ENCODE measurements at places on chromosomes 6 and 20.
A peak's percentile ranks its signal among the peaks of the same experiment; 100 is the strongest.

DNA sequence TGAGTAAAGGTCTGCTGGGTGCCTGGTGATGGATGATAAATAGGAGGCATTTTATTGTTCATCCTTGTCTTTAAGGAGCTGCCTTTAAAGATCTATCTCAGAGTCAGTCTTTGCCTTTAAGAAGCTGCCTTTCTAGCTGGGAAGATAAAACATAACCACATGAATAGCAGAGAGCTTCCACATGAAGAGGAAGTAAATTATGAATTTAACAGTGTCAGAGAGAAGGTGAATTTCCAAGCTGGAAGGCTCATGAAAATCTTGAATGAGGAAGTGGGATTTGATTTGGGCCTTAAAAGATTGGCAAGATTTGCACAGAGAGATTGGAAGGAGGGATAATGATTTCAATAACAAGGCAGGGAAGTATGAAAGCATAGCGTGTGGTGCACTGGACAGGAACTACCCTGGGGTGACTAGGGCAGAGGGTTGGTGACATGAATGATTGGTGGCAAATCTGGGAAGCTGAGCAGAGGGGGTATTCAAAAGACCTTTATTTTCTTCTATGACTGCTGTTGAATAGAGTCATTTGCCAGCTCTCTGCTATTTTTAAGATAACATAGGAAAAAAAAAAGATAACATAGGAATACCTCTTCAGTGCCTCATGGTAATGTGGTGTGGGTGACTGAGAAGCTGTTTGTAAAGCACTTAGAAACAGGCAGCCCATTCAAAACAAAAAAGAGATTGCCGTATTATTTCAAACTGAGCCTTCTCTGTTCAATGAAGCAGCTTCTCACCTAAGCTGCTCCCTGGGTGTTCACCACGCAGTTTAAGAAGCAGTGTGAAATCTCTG lies 591.6 kb downstream of the PKHD1 start:
- peak; percentile 4 for DNase-seq

DNA sequence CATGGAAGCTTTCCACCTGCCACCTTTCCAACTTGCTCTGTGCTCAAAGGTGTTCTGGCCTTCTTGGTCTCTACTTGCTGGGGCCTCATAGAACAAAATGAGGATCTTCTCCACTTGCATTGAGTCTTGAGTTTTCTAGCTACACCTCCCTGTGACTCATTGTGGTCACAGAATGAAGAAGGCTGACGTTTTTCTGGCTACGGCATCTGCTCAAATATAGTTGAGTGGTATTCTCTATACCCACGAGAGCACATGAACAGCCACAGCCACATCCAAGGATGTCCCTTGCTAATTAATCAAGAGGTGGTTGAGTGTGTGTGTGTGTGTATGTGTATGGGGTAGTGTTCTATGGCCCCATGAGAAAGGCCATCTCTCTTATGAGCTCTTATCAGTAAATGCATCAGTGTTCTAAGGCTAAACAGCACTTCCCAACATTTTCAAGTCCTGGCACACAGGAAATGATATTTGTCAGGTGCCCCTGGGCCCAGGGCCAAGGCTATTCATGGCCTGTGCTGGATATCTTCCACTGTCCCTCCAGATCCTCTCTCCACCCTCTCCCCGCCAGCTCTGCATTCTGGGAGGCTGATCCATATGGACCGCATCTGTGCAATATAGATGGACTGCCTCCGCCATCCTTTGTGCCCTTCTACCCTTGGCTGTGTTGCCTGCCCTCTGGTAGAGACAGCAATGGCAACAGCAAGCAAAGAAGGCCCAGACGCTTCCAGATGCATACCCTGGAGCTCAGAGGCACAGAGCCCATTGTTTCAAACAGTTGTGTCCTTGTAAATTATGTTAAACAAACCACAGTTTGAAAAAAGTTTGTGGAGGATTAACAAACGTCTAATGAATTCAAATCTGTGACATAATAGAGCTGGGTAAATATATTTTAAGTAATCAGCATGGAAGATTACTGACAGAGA lies 150.2 kb downstream of the LRFN2 start:
- no peak for DNase-seq

DNA sequence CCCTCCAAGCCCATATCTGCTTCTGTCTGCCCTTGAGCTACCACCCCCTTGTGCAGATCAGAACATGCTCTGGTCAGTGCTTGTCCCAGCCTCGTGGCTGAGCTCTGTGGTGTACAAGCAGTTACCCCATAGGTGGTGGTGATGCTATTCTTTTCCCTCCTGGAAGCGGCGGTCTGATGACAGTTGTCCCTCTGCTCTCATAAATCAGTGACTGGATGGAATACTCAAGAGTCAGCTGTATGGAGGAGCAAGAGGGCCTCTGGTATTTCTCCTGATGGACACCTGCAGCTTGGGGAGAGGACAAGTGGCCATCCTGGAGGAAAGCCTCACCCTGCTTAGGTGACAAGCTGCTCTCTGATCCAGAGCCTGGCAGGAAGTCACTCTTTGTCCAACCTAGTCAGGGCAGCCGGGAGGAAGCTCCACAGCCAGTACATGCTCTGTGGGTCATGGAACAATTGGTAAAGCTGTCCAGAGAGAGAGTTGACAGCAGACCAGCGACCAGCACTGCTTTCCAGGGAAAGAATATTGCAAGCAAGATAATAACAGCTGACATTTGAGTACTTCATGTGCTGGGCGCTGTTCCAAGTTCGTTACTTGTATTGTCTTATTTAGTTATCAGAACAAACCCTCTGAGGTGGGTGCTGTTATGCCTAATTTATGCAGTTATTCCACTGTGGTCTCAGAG lies 47.1 kb downstream of the SCAND1 start:
- DNase-seq: no peak

DNA sequence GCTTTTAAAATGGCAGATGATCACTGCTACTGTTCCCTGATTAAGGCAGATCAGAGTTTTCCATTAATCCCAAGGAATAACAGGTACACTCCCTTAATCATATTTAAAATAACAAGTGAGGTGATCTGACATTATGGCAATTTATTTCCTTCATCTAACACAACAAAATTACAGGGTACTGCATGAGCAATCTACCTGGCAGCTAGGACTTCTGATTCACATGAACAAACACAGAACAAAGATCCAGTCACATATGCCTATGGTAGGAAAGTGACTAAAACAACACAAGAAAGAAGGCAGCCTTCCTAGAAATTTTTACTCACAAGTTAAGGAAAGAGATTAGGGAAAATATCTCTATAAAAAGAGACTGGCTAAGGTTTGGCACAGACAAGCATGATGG lies 33.2 kb downstream of the MAP7 start:
- peak; percentile 52 for DNase-seq

DNA sequence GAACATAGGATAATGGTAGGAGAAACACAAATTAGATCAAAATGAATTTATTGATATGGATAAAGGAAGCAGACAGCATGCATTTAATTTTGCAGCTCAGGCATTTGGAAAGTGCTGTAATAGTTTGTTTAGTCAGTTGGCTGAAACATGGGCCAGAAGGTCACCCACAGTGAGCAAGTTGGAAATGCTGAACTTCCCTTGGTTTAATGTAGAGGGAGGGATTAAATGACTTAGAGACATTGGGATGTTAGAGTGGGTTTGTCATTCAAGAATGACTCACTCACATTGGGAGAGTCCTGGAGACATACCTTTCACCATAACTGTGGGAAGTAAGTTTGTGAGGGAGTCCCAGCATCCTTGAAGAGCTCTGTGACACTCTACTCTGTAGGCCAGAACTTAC lies 231.5 kb upstream of the PLCB4 start:
- DNase-seq: no peak

- no peak for DNase-seq
These were observed 241.4 kb downstream of the ESR1 start for GRCh38 chr6:152048921-152049320.

GRCh38 chr6:44622956-44623355 lies 235.4 kb downstream of the CDC5L start:
- no peak for DNase-seq

GRCh38 chr20:37396416-37397075 lies 50.6 kb downstream of the SRC start:
- peak; percentile 83 for DNase-seq

DNA sequence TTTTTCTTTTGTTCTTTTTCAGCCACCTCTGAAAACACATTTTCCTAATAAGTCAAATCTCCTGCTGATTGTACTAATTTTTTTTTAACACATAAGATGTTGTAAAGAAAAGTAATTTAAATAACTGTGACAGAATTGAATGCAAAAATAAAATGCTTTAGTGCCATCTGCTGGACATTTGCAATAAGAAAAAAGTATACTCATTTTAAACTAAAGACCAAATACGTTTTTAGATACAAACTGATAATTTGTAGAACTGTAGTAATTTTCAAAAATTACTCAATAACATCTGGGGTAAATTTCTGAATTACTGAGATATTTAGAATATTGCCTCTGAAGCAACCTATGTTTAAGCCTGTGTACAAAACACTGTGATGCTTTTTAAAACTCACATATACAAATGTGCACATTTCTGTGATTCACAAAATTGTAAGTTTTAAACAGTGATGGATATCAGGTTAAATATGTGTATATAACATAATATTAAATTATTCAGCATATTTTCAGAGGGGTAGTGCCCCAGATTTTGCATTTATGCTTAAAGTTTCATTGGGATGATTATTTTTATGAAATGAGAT lies 198.7 kb downstream of the RIMS1 start:
- peak; percentile 4 for DNase-seq

GRCh38 chr6:162409741-162410691 lies 317.6 kb downstream of the PRKN start:
- DNase-seq: no peak

DNA sequence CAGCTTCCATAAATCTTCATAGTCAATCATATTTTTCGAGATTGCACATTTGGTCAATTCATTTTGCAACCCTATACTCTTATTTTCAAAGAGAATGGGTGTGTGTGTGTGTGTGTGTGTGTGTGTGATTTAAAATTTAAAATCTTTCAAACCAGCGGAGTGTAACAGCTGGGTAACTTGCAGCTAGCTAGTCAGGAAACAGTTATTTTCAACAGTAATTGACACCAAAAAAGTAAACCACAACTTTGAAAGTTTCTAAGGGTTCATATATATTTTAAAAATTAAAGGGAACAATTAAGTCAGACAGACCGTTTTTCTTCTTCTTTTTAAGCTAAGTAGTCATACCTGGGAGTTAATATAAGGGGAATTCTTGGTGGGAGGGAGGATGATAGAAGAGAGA lies 57.0 kb downstream of the PRR18 start:
- DNase-seq: no peak

DNA sequence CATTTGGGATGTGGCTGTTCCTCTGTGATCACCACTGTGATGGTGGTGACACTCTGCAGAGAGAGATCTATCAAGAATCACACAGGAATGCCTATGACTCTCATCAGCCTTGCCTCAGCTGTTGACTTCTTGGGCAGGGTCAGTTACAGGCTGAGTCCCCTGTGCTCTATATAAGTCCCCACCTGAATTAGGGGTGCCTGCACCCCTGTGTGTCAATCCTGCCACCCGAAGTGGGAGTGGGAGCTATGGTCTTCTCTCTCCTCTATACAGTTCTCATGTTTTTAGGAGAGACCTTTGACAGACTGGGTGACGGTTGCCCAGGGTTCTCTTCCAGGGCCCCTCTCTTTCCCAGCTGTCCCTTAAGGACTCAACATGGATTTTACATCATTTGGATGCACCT lies 173.8 kb downstream of the ZDHHC14 start:
- no peak for DNase-seq

- no peak for DNase-seq
These were observed 202.7 kb downstream of the CLIC5 start for GRCh38 chr6:45812922-45813321.

- peak; percentile 11 for DNase-seq
These were observed 386.4 kb upstream of the MMS22L start for GRCh38 chr6:97669191-97670031.

DNA sequence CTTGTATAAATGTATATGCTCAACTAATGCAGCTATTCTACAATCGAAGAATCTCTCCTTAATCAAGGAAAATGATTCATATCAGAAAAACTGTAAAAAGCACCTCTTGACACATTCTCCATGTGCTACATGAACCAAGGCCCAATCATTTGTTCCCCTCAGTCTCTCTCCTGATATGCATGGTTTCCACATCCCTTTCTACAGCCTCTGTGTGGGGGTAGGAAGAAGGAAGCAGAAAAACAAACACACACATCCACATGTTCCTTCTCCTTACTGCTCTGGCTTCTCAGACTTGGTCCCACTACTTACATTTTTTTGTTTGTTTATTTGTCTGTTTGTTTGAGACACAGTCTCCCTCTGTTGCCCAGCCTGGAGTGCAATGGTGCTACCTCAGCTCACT lies 510.5 kb downstream of the PRKN start:
- DNase-seq: no peak

- DNase-seq: no peak
These were observed 33.0 kb downstream of the RNF146 start for GRCh38 chr6:127299522-127300240.

- no peak for DNase-seq
These were observed 11.3 kb upstream of the SRSF6 start for GRCh38 chr20:43446361-43446879.

- no peak for DNase-seq
These were observed 239.5 kb downstream of the SLC24A3 start for GRCh38 chr20:19451923-19452295.

- no peak for DNase-seq
These were observed 873 bp upstream of the GCM2 start for GRCh38 chr6:10882657-10883171.

DNA sequence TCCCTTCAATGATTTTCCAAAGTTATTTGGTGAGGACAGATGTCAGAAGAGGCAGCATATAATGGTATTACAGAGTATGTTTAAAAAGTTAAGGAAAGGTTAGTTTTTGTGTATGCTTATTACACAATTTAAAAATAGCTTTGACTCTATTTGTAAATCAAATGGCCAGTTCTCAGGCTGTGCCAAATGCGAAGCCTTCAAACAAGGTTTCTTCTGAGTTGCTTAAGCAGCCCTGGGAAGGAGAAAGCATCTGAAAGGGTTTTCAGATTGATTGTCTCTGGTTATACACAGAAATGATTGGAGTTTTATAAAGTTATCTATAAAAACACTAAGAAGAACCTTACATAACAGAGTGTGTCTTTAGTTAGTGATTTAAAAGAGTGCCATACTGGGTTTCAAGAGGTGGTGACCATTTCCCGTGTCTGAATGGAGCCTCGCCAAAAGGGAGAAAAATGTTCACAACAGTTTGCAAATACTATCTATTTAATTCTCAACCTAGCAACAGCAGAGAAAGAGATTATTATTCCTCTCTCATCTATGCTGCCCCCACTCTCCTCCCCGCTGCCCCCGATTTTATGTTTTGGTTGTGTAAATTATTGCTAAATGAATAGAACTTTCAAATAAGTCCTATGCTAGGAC lies 16.7 kb downstream of the CD109 start:
- DNase-seq: no peak

GRCh38 chr20:2695206-2695983 lies 2.8 kb downstream of the EBF4 start:
- DNase-seq: no peak

GRCh38 chr6:111087871-111088667 lies 766 bp downstream of the SLC16A10 start:
- no peak for DNase-seq

- DNase-seq: peak; percentile 76
These were observed 120.7 kb upstream of the ZFP64 start for GRCh38 chr20:52312132-52312729.

Data from NCI-H2227 treated with DMSO at 0.1 percent for 48 hours (cell line).